CD4-positive, alpha-beta T cell treated with Interleukin-15 for 1 hour (primary cell): ENCODE measurements at places on chromosomes 1 and 21.

DNA sequence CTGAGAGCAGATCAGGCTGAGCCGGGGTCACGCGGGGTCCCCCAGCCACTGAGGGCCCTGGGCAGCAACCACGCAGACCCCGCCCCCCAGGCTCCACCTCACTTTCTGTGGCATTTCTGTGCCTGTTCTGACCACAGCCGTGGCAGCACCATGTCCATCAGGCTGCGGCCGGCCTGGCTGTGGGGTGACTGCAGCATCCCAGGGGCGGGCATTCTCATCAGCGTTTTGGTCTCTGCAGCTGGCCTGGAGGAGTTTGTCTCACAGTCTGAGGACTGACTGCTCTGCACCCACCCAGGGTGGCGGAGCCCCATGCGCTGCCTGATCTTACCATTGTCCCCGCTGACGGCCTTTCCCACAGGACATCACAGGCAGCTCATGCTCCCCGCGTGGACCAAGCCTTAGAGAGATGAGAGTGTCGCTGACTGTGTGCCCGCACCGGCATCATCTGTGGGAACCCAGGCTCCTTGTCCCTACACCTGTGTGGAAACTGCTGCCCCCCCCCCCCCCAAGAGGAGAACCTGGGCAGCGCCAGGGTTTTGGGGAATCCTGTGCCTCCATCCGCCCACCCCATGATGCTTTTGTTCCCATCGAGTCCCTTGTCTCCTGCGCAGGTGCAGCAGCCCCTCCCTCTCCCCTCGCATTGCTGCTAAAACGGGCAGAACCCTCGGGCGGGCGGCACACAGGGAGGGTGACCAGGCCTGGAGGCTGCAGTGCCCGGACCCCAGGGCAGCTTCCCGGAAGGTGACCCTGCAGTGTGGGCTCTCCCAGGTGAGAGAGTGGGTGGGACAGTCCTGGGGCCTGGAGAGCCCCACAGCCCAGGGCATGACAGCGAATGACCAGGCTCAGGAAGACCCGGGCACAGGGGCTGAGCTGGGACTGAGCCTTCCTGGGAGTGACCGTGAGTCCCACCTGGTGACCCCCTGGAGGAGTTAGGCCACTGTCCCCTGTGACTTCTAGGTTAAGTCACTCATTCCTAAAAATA lies 1.8 kb downstream of the KRTAP10-1 start:
- DNase-seq = no peak

- no peak for DNase-seq
Observed at GRCh38 chr1:167638064-167638463, 8.0 kb downstream of the RCSD1 start.

DNA sequence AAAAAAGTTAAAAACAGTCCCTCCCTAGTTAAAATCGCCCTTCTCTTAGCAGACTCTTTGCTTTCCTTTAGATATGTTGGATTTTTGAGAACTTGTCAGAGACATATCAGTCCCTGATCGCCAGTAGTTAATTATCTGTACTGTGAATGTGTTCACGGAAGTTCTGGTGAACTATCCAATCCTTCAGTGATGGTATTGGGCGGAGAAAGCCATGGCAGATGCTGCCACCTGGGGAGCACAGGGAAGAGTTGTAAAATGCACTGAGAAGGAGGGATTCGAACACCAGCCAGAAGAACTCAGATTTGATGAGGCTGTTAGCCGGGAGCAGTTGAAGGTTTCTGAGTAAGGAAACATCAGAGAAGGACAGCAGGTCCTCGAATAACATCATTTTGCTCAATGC lies 17.5 kb upstream of the KIF14 start:
- DNase-seq = no peak

DNA sequence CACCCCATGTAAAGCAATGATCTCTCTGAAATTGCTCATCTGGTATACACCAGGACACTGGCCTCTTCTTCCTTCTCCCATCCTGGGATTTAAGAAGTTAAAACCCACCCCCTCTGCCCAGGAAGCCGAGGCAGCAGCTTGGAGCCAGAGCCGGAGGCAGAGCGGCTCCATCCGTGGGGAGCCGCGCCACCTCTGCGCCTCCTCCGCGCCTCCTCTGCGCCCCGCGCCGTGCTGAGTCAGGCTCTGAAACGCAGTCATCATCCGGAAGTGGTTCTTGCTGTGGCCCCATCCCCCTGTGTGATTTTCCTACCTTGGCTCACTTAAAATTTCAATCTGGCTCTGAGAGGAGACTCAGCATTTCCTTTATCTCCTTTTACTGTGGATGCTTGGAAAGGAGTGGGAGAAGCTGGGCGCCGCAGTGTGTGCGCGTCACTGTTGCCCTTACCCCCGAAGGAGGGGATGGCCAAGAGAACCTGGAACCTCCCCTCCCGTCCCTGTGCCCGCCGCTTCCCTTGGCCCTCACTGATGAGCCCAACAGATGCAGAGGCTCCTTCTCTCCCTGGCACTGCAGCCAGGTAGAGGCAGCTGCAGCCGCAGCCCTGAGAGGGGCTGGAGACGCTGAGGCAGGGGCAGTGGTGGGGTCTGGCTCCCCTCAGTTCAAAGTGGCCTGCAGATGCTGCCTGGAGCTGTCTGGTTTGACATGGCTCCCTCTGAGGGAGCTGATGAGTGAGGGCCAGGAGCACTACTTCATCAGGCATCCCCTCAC lies 15.3 kb upstream of the NPHP4 start:
- no peak for DNase-seq

DNA sequence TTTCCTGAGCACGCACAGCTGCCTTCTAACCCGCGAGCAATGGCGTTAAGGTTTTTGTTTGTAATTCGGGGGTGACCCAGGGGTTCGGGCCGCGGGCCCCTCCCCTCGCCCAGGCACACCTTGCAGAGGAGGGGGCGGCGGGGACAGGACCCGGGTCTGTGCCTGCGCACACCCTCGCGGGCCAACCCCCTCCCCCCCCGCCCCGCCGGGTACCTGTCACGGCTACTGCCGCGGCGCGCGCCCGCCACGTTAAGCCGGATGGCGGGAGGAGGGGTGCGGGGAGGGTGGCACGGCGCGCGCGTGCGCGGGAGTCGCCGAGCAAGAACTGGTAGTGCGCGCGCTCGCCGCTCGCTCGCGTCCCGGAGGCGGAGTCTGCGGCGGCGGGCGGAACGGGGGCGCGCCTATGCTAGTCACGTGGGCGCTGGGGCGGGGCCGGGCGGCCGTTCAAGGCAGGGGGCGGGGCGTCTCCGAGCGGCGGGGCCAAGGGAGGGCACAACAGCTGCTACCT lies at the start of gene TPTE:
TPTE (plus strand) TSS at position 493 of the 508 bp plus-strand sequence. CDS start 17,141 bp downstream, outside the sequence.
- no peak for DNase-seq
